Right atrium auricular region (tissue), 2 donors: ENCODE measurements at places on chromosomes 7 and 10. TPM values are rescaled to one million over a fixed set of nuclear protein-coding genes. Genes with fewer than 3 reads are reported as not detected.

NUTM2E gene
- not detected for total RNA-seq

TMEM270 gene
- not detected for total RNA-seq

FOXP2 gene
- 2.0 TPM for total RNA-seq

DNA sequence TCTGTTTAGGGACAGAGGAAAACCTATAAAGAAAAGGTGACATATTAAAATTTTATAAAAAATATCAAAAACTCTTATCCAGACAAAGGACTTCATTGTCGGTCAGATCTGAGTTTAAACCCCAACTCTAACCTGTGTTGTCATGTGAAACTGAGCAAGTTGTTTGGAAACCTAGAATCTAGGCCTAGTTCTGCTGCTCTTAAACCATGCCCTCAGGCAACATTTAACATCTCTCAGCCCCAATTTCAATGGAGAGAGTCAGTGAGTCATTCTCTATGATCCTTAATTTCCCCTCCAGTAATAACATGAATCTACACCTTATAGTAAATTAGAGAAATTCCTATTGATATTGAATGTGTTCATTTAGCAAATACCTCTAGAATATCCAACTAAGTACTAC lies 192.3 kb downstream of the IMMP2L start:
- DNase-seq = no peak

DNA sequence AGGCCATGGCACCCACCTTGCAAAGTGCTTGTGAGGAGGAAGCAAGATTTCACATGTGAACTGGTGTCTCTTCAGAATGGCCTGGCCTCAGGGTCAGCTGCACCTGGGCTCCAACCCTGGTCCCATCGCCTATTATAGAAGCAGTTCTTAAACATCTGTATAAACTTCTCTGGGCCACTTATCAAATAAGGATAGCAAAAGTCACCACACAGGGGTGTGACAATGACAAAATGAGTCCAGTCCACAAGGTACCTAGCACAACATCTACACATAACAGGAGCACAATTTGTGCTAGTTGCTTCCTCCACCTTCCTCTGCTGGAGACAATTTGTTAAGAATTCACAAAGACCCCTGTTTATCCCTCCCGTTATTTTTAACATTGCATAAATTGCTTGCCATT lies 340.6 kb upstream of the ZMIZ1 start:
- DNase-seq = no peak

DNA sequence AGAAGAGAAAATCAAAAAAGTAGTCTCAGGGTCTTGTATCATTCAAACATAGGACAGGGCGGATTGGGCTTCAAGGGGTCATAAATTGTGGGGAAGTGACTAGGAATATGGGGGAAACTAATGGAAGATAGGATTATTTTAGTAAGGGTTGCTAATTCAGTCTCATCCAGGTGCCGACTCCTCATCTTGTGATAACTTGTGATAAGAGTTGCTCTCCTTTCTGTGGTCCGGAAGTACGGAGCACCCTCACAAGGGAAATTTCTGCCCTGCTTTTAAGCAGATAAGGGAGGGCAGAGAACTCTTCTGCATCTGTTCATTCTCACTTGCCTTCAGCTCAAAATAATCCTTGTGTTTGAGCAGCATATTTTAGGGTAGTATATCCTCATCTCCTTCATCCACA lies 436.4 kb upstream of the LRGUK start:
- DNase-seq = no peak

DNA sequence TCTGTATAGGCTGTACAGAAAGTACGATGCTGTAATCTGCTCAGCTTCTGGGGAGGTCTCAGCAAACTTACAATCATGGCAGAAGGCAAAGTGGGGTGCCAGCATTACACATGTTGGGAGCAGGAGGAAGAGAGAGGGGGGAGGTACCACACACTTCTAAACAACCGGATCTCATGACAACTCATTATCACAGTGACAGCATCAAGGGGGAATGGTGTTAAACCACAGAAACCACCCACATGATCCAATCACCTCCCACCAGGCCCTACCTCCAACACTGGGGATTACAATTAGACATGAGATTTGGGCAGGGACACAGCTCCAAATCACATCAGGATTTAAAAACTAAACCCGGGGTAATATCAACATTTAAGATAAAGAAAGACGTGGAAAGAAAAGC lies 468.8 kb upstream of the AUTS2 start:
- no peak for DNase-seq
